ENCODE measurements at places on chromosomes 1 and 21.

DNA sequence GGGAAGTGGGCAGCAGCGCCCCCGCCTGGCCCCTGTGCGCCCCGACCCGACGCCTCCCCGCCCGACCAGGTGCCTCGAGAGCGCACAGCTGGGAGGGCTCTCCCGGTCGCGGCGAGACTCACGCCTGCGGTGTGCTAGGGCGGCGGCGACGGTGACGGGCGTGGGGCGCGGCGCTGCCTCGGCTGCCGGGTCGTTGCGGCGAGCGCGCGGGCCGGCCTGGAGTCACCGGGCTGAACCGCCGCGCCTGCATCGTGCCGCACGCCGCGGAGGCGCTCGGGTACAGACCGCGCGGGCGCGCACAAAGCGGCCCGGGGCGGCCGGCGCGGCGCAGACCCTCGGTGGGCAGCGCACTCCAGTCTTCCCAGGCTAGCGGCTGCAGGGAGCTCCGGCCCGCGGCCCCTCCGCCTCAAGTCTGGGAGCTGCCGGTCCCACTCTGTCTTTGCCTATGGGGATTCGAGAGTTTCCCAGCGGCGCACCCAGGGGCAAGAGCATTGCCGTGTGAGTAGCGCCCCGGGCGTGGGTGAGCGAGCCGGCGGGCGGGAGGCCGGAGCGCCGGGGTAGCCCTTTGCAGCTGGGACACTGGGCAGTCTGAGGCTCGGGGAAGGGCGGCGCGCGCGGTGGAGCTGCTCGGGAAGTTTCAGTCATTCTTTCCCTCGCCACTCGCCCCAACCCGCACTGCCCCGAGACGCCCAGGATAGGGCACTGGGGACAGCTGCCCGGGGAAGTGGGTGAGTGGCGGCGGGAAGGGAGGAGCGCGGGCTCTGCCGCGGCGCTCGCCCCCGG, at the start of gene SLC35F3:
Gene SLC35F3 (plus strand): TSS at position 44 of the 783 bp plus-strand sequence.
- DNase-seq = no peak

DNA sequence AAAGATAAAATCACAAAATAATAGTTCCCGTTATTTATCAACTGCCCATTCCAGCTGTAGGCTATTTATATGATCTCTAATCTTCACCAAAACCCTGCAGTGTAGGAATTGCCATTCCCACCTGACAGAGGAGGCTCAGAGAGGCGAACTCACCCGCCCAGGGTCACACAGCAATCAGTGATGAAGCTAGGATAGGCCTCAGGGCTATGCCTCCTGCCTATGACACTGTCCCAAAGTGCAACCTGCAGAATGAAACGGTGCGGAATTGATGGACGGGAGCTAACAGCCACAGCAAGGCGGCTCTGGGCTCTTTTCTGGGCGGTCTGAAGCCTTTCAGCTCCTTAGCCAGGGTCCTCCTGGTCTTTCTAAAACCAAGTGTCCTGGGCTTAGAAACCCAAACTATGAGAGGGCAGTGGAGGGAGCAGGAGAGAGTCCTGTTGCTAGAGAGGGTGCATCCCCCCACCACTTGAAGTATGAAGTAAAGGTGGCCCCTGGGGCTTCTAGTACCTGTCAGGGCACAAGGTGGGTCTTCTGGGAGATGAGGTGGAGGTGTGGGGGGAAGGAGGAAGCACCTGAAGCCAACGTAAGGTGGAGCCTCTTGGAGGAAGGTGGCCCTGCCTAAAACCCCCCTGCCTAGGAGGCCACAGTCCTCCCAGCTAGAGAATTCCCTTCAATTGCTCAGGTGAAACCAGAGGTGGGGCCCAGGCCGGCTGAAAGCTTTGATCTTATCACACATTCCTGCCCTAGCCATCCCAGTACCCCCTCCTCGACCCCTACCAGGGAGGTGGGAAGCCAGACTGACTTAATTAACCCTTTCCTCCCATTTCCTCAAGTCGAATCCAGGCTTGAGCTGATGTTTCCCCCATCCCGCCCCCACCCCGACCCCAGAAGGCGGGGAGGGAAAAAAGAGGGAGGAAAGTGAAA, 14.8 kb downstream of the HSPG2 start:
- no peak for DNase-seq

- no peak for DNase-seq
Measured at GRCh38 chr1:117531222-117531621, 74.6 kb upstream of the TENT5C start.

DNA sequence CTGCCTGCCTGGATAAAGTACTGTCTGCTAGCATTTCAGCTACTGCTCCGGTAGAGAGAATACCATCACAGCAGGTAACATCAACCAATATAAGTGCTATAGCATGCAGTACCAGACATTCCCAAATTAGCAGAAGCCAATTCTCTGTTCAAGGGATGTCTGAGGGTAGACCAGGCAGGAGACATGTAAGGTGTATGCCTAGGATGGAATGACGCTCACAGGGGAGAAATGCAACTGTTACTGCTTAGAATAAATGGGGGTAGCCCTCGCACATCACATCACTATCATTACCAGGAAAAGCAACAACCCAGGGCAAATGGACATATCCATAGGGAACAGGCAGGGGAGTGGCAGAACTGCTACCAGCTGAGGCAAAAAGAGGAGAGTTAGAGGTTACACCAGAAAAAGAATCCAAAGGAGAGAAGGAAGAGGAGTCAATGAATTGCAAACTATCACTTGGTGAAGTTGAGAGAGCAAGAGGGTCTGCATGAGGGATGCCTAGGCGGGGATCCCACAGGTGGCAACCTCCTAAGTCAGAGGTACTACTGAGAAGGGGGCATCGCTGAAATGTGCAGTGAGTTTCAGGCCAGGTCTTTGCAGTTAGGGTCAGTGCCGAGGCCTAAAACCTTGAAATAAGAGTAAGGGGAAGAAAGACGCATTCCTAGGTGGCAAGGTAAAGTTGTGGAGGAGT, 1.1 kb downstream of the UBE2Q1 start:
- no peak for DNase-seq

GRCh38 chr1:197778366-197778945, 3.2 kb upstream of the DENND1B start:
- DNase-seq = no peak

DNA sequence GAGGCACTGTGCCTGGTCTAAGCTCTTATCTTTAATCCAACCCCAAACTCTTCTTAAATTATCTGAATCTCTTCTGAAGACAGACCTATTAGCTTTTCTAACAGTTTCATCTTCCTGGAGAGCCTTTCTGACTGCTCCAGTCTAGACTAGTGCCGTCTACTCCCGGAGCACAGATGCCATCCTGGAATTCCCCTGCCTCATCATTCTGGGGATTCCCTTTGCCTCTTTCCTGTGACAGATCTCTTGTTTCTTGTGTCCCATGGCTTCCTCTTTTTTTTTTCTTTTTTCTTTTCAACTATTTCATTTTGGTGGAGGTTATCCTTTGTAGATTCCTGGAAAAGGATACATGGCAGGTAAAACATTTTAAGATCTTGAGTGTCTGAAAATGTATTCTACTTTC, 11.7 kb downstream of the SEMA4A start:
- no peak for DNase-seq

DNA sequence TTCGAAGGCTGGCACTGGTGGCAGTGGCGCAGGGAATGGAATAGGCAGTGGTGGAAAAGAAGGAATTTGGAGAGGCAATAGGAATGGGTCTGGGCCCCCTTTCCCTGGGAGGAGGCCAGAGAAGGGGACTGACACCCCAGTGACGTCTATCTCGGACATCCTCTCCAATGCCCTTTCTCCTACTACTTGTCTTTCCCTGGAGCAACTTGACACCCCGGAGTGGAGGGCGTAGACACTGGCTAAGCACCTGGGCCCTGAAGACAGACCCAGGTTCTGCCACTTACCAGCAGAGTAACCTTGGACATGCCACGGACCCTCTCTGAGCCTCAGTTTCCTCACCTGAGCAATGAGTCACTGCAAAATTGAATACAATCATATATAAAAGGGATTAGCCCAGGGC, 86.8 kb downstream of the CAMK2N1 start:
- DNase-seq = no peak

GRCh38 chr1:42209526-42210251, 45.1 kb upstream of the GUCA2A start:
- DNase-seq = no peak

- DNase-seq = no peak
Measured at GRCh38 chr1:8421721-8422120, 103.8 kb downstream of the SLC45A1 start.

- no peak for DNase-seq
Measured at GRCh38 chr1:54581621-54582035, 33.6 kb downstream of the ACOT11 start.

DNA sequence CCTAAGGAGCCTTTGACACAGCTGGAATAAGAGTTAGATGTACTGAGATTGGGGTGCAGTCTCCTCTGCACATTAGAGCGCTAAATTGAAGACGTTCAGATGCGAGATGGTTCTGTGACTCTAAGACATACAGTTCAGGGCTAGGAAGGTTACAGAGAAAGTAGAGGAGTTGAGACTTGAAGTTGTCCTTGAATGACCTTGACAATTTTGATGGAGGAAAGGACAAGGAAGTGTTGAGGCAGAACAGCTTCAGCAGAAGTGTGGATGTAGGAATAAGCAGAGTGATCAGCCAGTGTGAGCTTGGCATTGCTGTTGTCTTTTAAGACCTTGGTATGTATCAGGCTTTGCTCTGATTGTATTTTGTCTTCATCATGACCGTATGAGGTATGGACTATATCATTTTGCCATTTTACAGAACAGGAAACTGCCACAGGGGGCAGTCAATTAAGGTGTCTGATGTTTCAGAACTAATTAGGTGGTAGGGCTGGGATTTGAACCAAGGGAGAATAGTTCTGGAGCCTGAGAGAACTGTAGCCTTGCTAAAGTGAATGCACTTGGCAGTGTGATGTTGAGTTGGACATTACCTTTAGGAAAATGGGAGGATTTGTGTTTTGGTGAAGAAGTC, 9.2 kb downstream of the TTF2 start:
- no peak for DNase-seq

GRCh38 chr1:4716406-4716805, 62.0 kb downstream of the AJAP1 start:
- no peak for DNase-seq

- no peak for DNase-seq
Measured at GRCh38 chr1:59263111-59263510, 33.8 kb upstream of the FGGY start.

GRCh38 chr1:147598621-147599361, 57.5 kb downstream of the BCL9 start:
- peak; percentile 17 for DNase-seq

DNA sequence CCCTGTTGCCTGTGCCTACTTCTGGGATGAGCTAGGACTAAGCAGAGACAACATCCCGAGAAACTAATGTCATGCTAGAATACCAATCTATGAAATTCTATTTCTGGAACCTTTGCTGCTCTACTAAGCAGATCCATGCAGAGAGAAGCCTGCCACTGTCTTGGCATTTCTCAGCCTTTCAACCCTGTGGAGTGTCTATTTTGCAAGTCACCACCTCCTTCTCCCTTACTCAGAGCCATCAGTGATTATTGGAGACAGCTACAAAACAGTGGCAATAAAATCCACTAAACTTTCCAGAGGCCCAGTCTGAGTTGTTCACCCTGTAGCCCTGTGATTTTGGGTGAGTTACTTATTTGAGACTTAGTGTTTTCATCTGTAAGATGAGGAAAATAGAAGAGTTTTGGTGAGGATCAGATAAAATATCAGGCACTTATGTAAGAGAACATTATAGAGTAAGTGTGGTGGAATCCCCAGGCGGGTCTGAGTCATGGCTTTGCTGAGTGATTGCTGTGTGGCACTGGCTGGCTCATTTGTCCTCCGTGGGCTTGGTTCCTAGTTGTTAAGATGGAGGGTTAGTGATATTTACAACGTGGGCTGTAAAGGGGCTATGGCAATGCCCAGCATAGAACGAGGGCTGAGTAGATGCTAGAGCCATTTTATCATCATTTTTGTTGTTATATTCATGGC, 61.1 kb downstream of the FMN2 start:
- no peak for DNase-seq

DNA sequence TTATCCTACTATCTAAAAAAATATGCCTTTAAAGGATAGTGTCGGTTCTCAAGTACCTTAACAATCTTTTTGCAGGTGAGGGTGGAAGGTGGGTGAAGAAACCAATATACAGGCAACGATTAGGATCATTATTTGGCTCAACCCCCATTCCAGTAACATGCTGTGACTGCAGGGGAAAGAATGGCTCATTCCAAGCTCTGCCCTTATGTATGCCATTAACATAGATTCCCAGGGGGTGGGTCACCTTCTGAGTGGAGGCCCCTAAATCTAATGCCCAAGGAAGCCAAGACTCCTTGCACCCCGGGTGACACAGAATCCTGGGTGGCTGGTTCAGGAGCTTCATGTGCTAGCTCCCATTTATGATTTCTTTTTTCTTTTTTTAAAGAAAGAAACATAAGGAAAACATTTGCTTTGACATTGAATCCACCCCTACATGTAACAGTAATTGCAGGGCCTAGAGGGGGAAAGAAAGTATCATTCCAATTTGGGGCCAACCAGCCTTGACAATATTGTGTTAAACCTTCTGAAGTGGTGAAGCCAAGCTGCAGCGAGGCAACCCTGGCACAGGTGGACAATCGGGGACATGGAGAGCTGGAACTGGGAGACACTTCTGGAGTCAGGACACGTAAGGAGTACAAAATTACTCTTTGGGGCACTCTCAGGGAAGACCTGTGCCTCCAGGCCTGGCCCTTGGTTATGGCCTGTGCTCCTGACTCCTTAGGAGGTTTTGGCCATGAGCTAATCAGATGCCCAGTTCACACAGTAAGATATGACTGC, 200.3 kb downstream of the PBX1 start:
- DNase-seq = no peak

GRCh38 chr1:179955731-179956130, 1.1 kb downstream of the CEP350 start:
- DNase-seq = no peak

DNA sequence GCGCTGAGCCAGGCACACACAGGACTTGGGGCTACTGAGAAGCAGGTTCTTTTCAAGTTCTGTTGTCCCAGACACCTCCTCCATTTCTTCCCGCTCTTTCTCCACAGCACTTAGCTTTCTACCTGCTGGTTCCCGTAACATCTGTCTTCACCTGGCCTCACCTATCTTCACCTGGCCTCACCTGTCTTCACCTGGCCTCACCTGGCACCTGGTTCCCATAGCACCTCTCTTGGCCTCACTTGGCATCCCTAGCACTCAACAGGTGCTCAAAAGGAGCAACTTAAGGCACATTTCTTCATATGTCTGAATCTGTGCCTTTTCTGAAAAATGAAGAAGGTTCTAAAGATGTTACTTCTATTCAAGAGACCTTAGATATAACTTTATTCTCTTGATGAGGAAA, 10.4 kb downstream of the KCNK1 start:
- DNase-seq = no peak

- no peak for DNase-seq
Measured at GRCh38 chr1:206793620-206794019, 21.3 kb upstream of the IL10 start.

- no peak for DNase-seq
Measured at GRCh38 chr1:12339396-12339795, 109.6 kb downstream of the VPS13D start.

Data from stimulated activated CD8-positive, alpha-beta memory T cell treated with anti-CD3 and anti-CD28 coated beads, Interleukin-15, amount 100 ng/mL, for 4 hours (primary cell).